ENCODE measurements at places on chromosomes 1 and 21.

- H3K27ac ChIP-seq: no peak overlapping the region
- H3K4me1 ChIP-seq: no peaks in the 10 kb centered on the region
- H3K4me3 ChIP-seq: no peak overlapping the region
- H3K36me3 ChIP-seq: no peaks in the 10 kb centered on the region
- H3K27me3 ChIP-seq: peaks cover 39% of the 10 kb centered on the region
- DNase-seq: no peak
Observed at GRCh38 chr21:37677006-37677405, 239.3 kb downstream of the KCNJ6 start.

DNA sequence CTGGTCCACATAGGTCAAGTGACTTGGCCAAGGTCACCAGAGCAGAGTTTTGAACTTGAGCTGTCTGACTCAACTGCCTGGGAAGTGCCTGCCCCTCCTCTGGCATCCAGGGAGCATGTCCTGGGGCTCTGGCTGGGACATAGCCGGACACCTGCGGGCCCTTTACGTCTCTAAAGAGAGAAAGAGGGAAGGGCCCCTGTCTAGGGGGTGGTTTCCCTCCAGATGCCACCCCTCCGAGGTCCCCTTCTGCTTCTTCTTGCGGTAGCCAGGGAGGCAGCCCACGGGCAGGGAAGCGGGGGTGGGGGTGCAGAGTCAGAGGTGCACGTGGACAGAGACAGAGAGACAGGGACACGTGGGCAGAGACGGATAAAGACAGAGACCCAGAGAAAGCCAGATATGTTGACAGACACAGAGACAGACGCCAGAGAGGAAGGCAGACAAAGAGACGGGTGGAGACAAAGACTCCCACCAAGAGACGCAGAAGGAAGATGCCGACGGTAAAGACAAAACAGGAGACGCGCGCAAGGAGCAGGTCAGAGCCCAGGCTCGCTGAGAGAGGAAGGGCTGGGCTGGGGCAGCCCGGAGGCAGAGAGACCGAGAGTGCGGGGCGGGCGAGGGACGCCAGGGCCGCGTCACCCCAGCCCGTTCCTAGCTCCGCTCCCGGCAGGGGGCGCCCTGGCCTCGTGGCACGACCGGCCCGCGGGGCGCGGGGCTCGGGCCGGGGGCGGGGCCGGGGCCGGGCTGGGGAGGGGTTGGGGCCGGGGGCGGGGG, 458 bp upstream of the ALPL start:
- peaks cover 4% of the 10 kb centered on the region for H3K4me1 ChIP-seq
- H3K27ac ChIP-seq: no peak overlapping the region
- H3K27me3 ChIP-seq: peaks cover 64% of the 10 kb centered on the region
- H3K4me3 ChIP-seq: peak overlapping the region; percentile 67
- H3K36me3 ChIP-seq: no peaks in the 10 kb centered on the region

DNA sequence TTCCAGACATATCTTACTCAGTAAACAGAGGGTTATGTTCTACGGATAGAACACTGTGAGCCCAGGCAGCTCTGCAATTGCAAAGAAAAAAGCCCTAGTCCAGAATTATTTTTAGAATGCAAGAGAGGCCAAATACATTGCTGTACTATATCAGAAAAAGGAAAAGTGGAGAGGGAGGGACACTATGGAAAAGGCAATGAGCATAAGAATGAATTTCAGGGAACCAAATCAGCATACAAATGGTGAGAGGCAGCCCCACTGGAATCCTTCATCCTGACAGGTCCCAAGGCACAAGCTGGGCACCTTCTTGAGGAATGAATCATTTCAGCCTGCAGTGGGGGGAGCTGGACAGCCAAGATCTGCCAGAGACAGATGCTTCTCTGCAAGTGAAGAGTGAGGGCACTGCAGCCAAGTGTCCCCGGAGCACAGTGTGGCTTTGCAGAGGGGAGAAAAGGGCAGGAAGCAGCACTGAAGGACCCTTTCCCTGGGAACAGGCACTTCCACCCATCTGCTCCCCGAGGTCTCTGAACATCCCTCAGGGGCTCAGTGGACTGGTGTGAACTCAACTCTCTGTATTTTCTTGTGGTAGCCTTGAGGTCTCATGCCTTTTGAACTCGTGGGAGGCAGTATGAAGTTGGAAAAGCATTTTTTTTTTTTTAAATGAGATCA, 115.6 kb downstream of the XCL2 start:
- H3K4me3 ChIP-seq: no peak overlapping the region
- H3K27ac ChIP-seq: no peak overlapping the region
- no peaks in the 10 kb centered on the region for H3K4me1 ChIP-seq
- no peaks in the 10 kb centered on the region for H3K36me3 ChIP-seq
- DNase-seq: no peak

GRCh38 chr1:82565546-82565945, 764.8 kb downstream of the ADGRL2 start:
- H3K4me1 ChIP-seq: no peaks in the 10 kb centered on the region
- no peaks in the 10 kb centered on the region for H3K27me3 ChIP-seq
- no peaks in the 10 kb centered on the region for H3K36me3 ChIP-seq
- no peak overlapping the region for H3K4me3 ChIP-seq

DNA sequence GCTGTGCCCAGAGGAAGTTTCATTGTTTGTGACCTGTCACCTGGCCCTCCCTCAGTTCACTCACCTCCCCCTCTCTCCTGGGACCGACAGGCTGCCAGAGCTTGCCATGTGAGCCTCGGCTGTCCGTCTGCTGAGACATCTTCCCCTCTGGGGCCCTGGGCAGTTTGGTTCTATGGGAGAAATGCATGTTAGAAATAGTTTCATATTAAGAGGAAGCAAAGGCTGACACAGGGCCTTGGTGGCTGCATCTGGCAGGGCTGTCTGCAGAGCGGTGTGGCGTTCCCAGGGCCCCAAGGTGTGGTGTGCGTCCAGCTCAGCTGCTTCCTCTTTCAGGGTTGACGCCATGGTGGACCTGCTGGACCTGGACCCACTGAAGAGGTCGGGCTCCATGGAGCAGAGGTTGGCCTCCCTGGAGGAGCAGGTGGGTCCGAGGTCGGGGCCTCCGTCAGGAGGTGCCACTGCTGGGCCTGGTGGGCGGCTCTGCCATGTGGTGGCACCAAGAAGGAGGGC, 31.9 kb upstream of the LRRC3 start:
- no peak overlapping the region for H3K4me3 ChIP-seq

DNA sequence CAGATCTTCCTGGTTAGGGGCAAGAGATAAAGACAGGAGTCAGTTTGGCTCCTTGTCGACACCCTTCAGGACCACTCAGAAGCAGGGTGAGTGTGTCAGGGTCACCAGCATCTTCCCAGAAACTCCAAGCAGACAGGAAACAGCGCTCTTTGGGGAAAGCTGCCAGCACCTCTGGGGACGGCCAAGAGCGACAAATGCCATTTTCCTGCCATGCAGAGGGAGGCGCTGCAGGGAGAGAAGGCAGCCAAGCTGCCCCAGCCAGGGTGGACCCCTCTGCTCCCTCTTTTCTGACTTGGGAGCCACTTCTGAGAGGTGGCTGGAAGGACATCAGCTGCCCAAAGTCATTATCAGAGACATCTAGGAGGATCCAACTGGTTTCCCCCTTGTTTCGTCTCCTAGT, 29.0 kb downstream of the SIM2 start:
- no peaks in the 10 kb centered on the region for H3K36me3 ChIP-seq
- no peak for DNase-seq
- H3K27me3 ChIP-seq: peaks cover 7% of the 10 kb centered on the region

DNA sequence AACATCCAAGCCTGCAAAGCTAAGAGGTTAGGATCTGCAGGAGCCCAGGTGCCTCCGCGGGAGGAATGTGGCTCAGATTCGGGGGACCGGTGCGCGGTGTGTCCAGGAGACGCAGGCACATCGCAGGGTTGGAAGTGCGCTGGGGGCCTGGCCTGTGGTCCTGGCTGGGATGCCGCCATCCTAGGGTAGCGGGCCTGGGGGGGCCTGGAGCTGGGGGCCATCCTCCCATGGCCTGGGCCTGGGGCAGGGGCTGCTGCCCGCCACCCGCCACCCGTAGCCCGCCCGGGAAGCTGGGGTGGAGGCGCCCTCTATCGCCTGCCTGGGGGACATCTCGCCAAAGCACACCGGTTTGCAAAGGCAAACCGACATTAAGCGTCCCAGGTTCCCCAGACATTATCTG, 170.6 kb upstream of the ARHGEF16 start:
- no peak overlapping the region for H3K27ac ChIP-seq
- peaks cover 5% of the 10 kb centered on the region for H3K27me3 ChIP-seq
- no peaks in the 10 kb centered on the region for H3K36me3 ChIP-seq
- DNase-seq: peak; percentile 21
- no peaks in the 10 kb centered on the region for H3K4me1 ChIP-seq

- no peak for DNase-seq
- peaks cover 37% of the 10 kb centered on the region for H3K27me3 ChIP-seq
Observed at GRCh38 chr1:36555041-36555440, 72.3 kb upstream of the CSF3R start.

GRCh38 chr1:205059660-205060059, 16.6 kb downstream of the CNTN2 start:
- no peaks in the 10 kb centered on the region for H3K36me3 ChIP-seq
- no peak overlapping the region for H3K27ac ChIP-seq
- DNase-seq: no peak
- H3K4me1 ChIP-seq: no peaks in the 10 kb centered on the region
- H3K4me3 ChIP-seq: no peak overlapping the region

GRCh38 chr1:222459652-222460051, 88.3 kb downstream of the HHIPL2 start:
- H3K27ac ChIP-seq: no peak overlapping the region
- H3K27me3 ChIP-seq: peaks cover under 1% of the 10 kb centered on the region
- H3K4me3 ChIP-seq: no peak overlapping the region
- peaks cover 3% of the 10 kb centered on the region for H3K36me3 ChIP-seq
- H3K4me1 ChIP-seq: peaks cover 8% of the 10 kb centered on the region

- peaks cover 8% of the 10 kb centered on the region for H3K4me1 ChIP-seq
- peak; percentile 1 for DNase-seq
- H3K27me3 ChIP-seq: peaks cover 8% of the 10 kb centered on the region
- no peaks in the 10 kb centered on the region for H3K36me3 ChIP-seq
Observed at GRCh38 chr1:82819234-82819633, 1018.5 kb downstream of the ADGRL2 start.

DNA sequence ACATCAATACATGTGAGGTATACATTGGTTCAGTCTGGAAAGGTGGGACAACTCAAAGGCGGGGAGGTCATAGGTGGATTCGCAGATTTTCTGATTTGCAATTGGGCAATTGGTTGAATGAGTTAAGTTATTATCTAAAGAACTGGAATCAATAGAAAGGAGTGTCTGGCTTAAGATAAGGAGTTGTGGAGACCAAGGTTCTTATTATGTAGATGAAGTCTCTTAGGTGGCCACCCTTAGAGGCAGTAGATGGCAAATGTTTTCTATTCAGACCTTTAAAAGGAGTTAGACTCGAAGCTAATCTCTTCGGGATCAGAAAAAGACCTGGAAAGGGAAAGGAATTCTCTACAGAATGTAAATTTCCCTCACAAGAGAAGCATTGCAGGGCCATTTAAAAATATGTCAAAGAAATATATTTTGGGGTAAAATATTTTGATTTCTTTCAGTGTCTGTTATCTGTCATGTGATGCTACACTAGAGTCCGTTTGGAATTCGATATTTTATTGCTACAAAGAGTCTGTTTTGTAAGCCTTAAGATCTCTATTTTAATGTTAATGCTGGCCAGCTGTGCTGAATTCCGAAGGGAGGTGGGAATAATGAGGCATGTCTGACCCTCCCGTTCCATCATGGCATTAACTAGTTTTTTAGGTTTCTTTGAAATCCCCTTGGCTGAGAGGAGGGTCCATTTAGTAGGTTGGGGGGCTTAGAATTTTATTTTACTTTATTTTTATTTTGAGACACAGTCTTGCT, 265.1 kb downstream of the PTPRU start:
- no peaks in the 10 kb centered on the region for H3K4me1 ChIP-seq
- no peak for DNase-seq
- peaks cover 27% of the 10 kb centered on the region for H3K27me3 ChIP-seq
- no peaks in the 10 kb centered on the region for H3K36me3 ChIP-seq
- H3K4me3 ChIP-seq: no peak overlapping the region
- H3K27ac ChIP-seq: no peak overlapping the region

DNA sequence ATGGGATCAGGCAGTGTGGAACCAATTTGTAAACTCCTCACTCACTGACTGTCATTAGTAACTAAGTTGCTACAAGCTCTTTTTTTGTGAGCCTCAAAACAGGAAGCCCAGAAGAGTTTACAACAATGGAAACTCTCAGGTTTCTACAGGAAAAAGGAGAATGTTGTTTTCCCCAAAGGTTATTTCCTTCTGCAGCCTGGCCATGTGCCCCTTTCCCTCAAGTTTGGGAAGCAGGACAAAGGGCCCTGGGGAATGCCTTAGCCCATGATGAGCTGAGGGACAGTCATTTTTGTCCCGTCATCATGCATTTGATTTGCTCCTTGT, 395.9 kb downstream of the KIF26B start:
- no peak overlapping the region for H3K27ac ChIP-seq
- peaks cover 12% of the 10 kb centered on the region for H3K27me3 ChIP-seq
- no peak for DNase-seq
- H3K4me3 ChIP-seq: no peak overlapping the region
- no peaks in the 10 kb centered on the region for H3K36me3 ChIP-seq
- no peaks in the 10 kb centered on the region for H3K4me1 ChIP-seq

GRCh38 chr1:37338658-37339057, 135.7 kb upstream of the ZC3H12A start:
- no peak for DNase-seq
- no peaks in the 10 kb centered on the region for H3K4me1 ChIP-seq
- no peaks in the 10 kb centered on the region for H3K36me3 ChIP-seq
- H3K27me3 ChIP-seq: peaks cover 12% of the 10 kb centered on the region

DNA sequence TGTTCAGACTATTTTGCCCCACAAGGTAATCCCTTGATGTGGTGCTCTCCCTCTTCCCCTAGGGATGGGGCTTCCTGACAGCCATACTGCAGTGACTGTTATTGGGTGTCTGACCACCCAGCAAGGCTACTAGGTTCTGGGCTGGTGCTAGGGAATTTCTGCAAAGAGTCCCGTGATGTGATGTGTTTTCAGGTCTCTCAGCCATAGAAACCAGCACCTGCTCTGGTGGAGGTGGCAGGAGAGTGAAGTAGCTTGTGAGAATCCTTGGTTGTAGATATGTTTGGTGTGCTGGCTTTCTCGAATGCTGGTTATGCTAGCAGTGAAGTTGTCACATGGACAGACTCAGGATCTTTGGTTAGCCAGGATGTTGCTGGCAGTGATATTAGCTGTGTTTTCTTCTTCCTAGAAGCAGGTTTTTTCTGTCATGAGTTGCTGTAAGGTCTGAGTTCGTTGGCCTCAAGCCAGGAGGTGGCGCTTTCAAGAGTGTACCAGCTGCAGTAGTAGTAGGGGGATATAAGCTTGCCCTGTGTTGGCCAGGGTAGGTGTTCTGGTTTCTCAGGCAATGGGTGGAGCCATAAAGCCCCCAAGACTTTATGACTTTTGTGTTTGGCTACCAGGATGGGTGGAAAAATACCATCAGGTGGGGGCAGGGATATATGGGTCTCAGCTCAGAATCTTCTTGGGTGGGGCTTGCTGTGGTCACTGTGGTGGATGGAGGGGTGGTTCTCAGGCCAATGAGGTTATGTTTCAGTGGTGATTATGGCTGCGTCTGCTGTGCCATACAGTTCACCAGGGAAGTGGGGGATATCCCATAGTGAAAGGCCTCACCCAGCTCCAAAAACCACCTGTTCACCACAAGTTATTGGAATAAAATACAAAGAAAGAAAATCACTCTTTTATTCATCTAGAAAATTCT, 1112.3 kb downstream of the KCNT2 start:
- no peak overlapping the region for H3K4me3 ChIP-seq
- H3K4me1 ChIP-seq: no peaks in the 10 kb centered on the region
- H3K36me3 ChIP-seq: no peaks in the 10 kb centered on the region
- DNase-seq: no peak
- H3K27ac ChIP-seq: no peak overlapping the region
